Activated CD4-positive, alpha-beta T cell treated with anti-CD3 and anti-CD28 coated beads, Interleukin-2, amount 10 ng/mL, durations not matched to agents 7 days and 5 days (primary cell): ENCODE measurements at places on chromosomes 2 and 18. TPM values are rescaled to one million over a fixed set of nuclear protein-coding genes. Genes with fewer than 3 reads are reported as not detected.
A peak's percentile ranks its signal among the peaks of the same experiment; 100 is the strongest.

Gene GPR39
- total RNA-seq: not detected

Gene FEV
- not detected for total RNA-seq

Gene CCDC142
- 27.1 TPM for total RNA-seq

Gene UGT1A10
- total RNA-seq: not detected

Gene IL37
- not detected for total RNA-seq

Gene LDLRAD4
- 23.8 TPM for total RNA-seq

Gene CDH19
- total RNA-seq: not detected

Gene EML6
- total RNA-seq: 0.96 TPM

Gene SERPINB3
- not detected for total RNA-seq

Gene GPAT2
- total RNA-seq: 3.3 TPM

DNA sequence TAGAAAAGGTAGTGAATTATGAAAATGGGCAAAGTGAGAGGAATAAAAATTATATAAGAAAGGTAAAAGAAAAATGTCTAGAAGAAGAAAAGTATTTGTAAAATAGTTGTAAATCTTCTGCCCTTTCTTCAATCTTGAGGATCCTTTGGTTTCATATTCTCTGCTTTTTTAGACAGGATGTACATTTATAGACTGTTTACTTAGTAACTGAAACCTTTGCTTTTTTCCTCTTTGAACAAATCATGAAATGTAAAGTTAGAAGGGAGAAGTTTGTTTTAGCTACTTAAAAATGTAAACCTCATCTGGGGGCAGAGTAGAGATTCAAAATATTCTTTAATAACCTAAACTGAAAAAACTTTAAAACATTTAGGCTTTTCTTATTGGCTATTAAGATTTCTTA lies 150.4 kb upstream of the ITGA4 start:
- H3K4me3 ChIP-seq: peak overlapping the region; percentile 65
- H3K27me3 ChIP-seq: no peaks in the 10 kb centered on the region
- peaks cover 4% of the 10 kb centered on the region for H3K36me3 ChIP-seq
- peak overlapping the region; percentile 99 for H3K27ac ChIP-seq
- H3K4me1 ChIP-seq: peaks cover 72% of the 10 kb centered on the region
- no peak for DNase-seq

- H3K27ac ChIP-seq: peak overlapping the region; percentile 88
- H3K27me3 ChIP-seq: peaks cover 14% of the 10 kb centered on the region
- H3K4me1 ChIP-seq: peaks cover 15% of the 10 kb centered on the region
- no peak overlapping the region for H3K4me3 ChIP-seq
These were observed 201.1 kb upstream of the HDAC4 start for GRCh38 chr2:239601880-239602279.

GRCh38 chr2:186254759-186255158 lies 231.3 kb upstream of the ZC3H15 start:
- no peaks in the 10 kb centered on the region for H3K36me3 ChIP-seq
- no peak overlapping the region for H3K27ac ChIP-seq

GRCh38 chr2:233349005-233349998 lies 5.0 kb upstream of the DGKD start:
- H3K4me1 ChIP-seq: peaks cover 39% of the 10 kb centered on the region
- H3K27ac ChIP-seq: peak overlapping the region; percentile 62
- no peaks in the 10 kb centered on the region for H3K36me3 ChIP-seq
- no peak overlapping the region for H3K4me3 ChIP-seq

- H3K27me3 ChIP-seq: no peaks in the 10 kb centered on the region
- no peak overlapping the region for H3K27ac ChIP-seq
- H3K36me3 ChIP-seq: no peaks in the 10 kb centered on the region
These were observed 3.6 kb downstream of the TEX51 start for GRCh38 chr2:126902152-126902835.

DNA sequence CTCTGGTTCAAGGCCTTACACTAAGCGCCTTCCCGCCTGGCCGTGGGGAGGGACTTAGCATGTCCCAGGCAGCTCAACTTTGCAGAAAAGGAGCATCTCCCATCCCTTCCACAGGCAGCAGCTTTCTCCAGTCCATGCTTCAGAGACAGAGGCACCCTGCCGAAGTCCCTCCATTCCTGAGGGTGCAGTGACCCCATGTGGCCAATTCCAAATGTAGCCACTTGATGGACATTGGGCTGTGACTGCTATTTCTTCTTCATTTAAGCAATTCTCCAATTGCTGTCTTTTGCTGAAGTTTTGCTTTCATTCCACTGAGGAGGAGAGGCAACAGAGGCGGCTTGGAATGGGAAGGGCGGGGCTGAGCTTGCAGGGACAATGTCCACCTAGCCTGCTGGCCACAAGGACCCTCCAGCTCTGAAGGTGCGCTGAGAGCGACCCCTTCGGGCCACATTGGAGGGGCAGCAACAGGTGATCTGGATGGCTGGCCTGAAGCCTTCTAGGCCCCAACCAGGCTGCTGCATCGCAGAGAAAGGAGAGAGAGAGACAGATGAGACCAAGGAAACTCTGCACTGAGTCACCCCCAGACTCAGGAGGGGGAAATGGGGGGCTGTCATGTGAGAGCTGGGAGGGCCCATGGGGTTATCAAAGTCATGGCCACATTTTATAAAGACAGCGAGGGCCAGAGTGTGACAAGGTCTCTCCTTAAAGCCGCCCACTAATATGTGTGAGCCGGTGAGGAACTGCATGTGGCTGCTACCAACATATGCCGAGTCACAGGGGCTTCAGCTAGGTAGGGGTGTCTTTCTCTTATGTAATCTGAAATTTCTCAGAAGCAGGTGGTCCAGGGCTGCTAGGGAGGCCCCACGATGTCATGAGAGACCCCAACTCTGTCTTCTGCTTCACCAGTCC lies 61.3 kb downstream of the LONRF2 start:
- H3K4me1 ChIP-seq: no peaks in the 10 kb centered on the region
- peak; percentile 19 for DNase-seq
- no peak overlapping the region for H3K27ac ChIP-seq
- H3K4me3 ChIP-seq: no peak overlapping the region
- no peaks in the 10 kb centered on the region for H3K36me3 ChIP-seq

- no peak for DNase-seq
- no peak overlapping the region for H3K27ac ChIP-seq
- peaks cover 34% of the 10 kb centered on the region for H3K4me1 ChIP-seq
These were observed 2.0 kb downstream of the DQX1 start for GRCh38 chr2:74524005-74524404.

DNA sequence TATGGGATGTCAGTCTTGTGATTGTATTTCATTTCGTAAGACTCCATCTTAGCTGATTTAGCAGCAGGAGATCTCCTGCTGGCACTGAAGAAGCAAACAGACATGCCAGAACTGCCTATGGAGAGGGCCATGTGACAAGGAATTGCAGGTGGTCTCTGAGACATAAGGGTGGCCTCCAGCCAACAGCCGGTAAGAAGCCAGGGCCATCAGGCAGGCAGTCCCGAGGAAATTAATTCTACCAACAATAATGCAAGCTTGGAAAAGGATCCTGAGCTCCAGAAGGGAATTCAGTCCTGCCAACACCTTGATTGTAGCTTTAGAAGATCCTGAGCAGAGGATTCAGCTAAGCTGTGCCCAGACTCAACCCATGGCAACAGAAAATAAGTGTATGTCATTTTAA lies 87.1 kb upstream of the DNAJC10 start:
- no peak for DNase-seq
- no peaks in the 10 kb centered on the region for H3K36me3 ChIP-seq
- H3K4me3 ChIP-seq: no peak overlapping the region
- peaks cover 10% of the 10 kb centered on the region for H3K27me3 ChIP-seq
- no peak overlapping the region for H3K27ac ChIP-seq
- H3K4me1 ChIP-seq: no peaks in the 10 kb centered on the region

- peak overlapping the region; percentile 64 for H3K4me3 ChIP-seq
- H3K27ac ChIP-seq: peak overlapping the region; percentile 99
- peak; percentile 64 for DNase-seq
- peaks cover 93% of the 10 kb centered on the region for H3K36me3 ChIP-seq
- H3K27me3 ChIP-seq: no peaks in the 10 kb centered on the region
- H3K4me1 ChIP-seq: peaks cover 100% of the 10 kb centered on the region
These were observed 64.0 kb downstream of the MBP start for GRCh38 chr18:77068321-77069312.

DNA sequence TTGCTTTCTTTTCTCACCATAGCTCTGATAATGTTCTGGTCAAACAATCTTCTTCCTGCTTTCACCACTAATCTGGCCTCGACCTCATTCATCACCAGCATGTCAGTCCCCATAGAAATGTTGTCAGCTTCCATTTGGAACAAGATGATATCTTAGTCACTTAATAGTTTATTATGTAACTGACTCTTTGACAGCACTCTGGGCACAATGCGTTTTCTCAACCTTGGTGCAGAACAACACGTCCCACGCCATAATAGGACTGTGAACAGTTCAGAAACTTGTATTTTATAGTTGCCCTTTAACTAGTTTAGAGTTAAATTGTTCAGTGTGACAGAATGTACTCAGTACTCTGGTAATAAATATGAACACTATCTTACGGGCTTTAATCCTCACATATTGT lies 106.0 kb downstream of the MC4R start:
- H3K4me1 ChIP-seq: no peaks in the 10 kb centered on the region
- H3K27me3 ChIP-seq: no peaks in the 10 kb centered on the region
- no peaks in the 10 kb centered on the region for H3K36me3 ChIP-seq
- no peak overlapping the region for H3K27ac ChIP-seq
- no peak overlapping the region for H3K4me3 ChIP-seq
- no peak for DNase-seq

DNA sequence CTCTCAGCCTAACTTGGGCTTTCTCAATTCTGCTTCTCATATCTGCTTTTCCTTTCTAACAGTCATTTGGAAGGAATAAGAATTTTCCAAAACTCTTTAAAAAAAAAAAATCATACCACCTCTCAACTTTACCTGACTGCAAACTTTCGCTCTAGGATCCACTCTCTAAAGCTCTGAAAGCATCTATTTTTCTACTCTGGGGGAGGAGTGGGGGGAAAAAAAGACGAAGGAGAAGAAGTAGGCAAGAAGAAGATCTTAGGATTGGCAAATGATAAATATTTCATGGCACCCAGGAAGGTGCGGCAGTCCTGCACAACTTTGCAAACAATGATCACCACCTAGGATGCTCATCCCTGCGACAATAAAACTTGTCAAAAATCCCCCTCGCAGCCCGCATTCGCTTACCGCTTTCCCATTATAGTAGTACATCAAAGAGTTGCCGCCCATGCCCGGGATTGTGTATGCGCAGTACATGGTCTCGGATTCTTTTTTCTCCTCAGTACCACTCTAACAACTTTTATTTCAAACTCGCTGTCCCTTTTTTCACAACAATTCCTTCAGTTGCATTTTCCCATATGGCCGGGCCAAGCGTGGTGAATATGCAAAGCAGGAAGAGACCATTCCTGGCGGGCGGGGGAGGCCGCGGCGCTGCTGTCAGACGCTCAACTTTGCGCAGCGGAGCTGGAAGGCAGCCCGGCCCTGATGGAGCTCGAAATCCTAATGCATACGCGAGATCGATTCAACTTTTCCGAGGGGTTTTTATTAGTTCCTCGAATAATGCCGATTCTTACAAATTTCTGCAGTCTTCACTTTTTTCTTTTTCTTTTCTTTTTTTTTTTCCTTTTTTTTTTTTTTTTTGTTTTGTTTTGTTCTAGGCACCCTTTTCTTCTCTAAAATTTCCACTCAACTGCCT lies 266.5 kb downstream of the TCF4 start:
- H3K36me3 ChIP-seq: no peaks in the 10 kb centered on the region
- peaks cover 9% of the 10 kb centered on the region for H3K4me1 ChIP-seq
- DNase-seq: peak; percentile 31
- peaks cover 43% of the 10 kb centered on the region for H3K27me3 ChIP-seq
- no peak overlapping the region for H3K27ac ChIP-seq

- peak overlapping the region; percentile 57 for H3K4me3 ChIP-seq
- no peaks in the 10 kb centered on the region for H3K27me3 ChIP-seq
- H3K36me3 ChIP-seq: peaks cover 8% of the 10 kb centered on the region
- H3K4me1 ChIP-seq: peaks cover 60% of the 10 kb centered on the region
- peak; percentile 35 for DNase-seq
These were observed 144.7 kb upstream of the ITGA4 start for GRCh38 chr2:181312515-181312927.

GRCh38 chr2:226618875-226619605 lies 180.6 kb downstream of the IRS1 start:
- H3K4me3 ChIP-seq: no peak overlapping the region
- no peaks in the 10 kb centered on the region for H3K4me1 ChIP-seq
- no peak overlapping the region for H3K27ac ChIP-seq
- H3K27me3 ChIP-seq: peaks cover 7% of the 10 kb centered on the region
- H3K36me3 ChIP-seq: no peaks in the 10 kb centered on the region

DNA sequence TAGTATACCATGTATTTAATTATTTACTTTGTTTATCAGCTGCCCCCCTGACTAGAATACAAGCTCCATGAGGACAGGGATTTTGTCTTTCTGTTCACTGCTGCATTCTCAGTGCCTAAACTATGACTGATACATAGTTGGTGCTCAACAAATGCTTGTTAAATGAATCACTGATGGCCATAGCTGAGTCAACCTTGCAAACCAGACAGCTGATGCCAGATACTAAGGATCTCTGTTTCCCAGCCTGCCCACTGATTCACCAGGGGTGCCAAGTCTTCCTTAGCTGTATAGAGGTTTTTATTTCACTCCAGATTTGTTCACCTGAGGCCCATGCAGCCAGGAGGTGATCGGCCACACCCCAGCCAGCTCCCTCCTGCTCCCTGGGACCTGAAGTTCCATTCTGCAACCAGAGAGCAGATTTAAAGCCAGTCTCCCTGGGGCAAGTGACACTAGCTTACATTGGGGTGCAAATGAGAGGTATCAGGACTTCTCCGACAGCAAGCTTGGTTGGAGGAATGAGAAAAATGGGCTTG lies 92.2 kb downstream of the C1QL2 start:
- H3K27me3 ChIP-seq: no peaks in the 10 kb centered on the region
- H3K27ac ChIP-seq: no peak overlapping the region
- H3K36me3 ChIP-seq: no peaks in the 10 kb centered on the region
- no peak overlapping the region for H3K4me3 ChIP-seq
- no peak for DNase-seq

- peaks cover 7% of the 10 kb centered on the region for H3K4me1 ChIP-seq
- no peaks in the 10 kb centered on the region for H3K36me3 ChIP-seq
- no peak for DNase-seq
- H3K27me3 ChIP-seq: peaks cover 69% of the 10 kb centered on the region
These were observed 1.9 kb upstream of the SH3BP4 start for GRCh38 chr2:234949762-234950434.

DNA sequence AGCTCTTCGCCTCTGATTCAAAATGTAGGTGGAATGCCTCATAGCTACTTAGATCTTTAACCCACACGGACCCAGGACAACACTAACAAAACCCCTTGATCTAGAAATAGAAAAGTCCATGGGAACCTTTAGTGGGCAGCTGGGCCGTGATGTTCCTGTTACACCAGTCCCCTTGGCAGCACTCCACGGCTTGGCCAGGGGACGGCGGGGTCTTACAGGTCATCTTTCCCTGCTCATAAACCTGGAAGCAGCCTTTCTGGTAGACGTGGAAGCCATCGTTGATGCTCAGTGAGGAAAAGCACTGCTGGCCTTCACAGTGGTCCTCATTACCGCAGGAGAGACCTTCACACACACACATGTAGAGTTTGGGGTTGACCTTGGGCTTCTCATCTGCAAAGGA lies 95.9 kb downstream of the ACVR1 start:
- no peak for DNase-seq
- H3K27ac ChIP-seq: no peak overlapping the region
- H3K4me1 ChIP-seq: peaks cover 25% of the 10 kb centered on the region
- peaks cover 39% of the 10 kb centered on the region for H3K36me3 ChIP-seq
